Hair follicle dermal papilla cell (primary cell): ENCODE measurements at places on chromosomes 1 and 21. TPM values are rescaled to one million over a fixed set of nuclear protein-coding genes. Genes with fewer than 3 reads are reported as not detected.

HCRTR1 gene
- total RNA-seq: not detected in 2 replicates

AQP10 gene
- total RNA-seq: not detected in 2 replicates

MDM4 gene
- 36.9 and 50.3 TPM in 2 replicates for total RNA-seq

LRRC53 gene
- total RNA-seq: not detected in 2 replicates

TTC24 gene
- not detected in 2 replicates for total RNA-seq

TBX19 gene
- 2.4 and 3.5 TPM in 2 replicates for total RNA-seq

LCE1E gene
- not detected in 2 replicates for total RNA-seq

HORMAD1 gene
- 0.16 TPM in 1 of 2 replicates, not detected in the other for total RNA-seq

SSU72 gene
- 75.3 and 79.8 TPM in 2 replicates for total RNA-seq

KCNE2 gene
- 0.16 TPM in 1 of 2 replicates, not detected in the other for total RNA-seq

LCE1D gene
- total RNA-seq: not detected in 2 replicates

PRELP gene
- total RNA-seq: 2.4 and 3.1 TPM in 2 replicates

FCRL3 gene
- not detected in 2 replicates for total RNA-seq

HMCN1 gene
- 234 and 427 TPM in 2 replicates for total RNA-seq

RGS13 gene
- total RNA-seq: not detected in 2 replicates

DPH5 gene
- total RNA-seq: 18.7 and 25.3 TPM in 2 replicates

LCE3D gene
- not detected in 2 replicates for total RNA-seq

PRAMEF5 gene
- total RNA-seq: not detected in 2 replicates

FLG gene
- 0.16 and 9.8 TPM in 2 replicates for total RNA-seq

RER1 gene
- 58.4 and 63.4 TPM in 2 replicates for total RNA-seq

EVI5 gene
- 28.7 and 43.5 TPM in 2 replicates for total RNA-seq
